ENCODE measurements at places on chromosomes 3 and 15. TPM values are rescaled to one million over a fixed set of nuclear protein-coding genes. Genes with fewer than 3 reads are reported as not detected.

- H3K27me3 ChIP-seq = no peaks in the 10 kb centered on the region
- H3K36me3 ChIP-seq = no peaks in the 10 kb centered on the region
- no peak overlapping the region for H3K27ac ChIP-seq
- H3K4me3 ChIP-seq = no peak overlapping the region
These were observed 15.1 kb upstream of the UACA start for GRCh38 chr15:70778258-70779076.

DNA sequence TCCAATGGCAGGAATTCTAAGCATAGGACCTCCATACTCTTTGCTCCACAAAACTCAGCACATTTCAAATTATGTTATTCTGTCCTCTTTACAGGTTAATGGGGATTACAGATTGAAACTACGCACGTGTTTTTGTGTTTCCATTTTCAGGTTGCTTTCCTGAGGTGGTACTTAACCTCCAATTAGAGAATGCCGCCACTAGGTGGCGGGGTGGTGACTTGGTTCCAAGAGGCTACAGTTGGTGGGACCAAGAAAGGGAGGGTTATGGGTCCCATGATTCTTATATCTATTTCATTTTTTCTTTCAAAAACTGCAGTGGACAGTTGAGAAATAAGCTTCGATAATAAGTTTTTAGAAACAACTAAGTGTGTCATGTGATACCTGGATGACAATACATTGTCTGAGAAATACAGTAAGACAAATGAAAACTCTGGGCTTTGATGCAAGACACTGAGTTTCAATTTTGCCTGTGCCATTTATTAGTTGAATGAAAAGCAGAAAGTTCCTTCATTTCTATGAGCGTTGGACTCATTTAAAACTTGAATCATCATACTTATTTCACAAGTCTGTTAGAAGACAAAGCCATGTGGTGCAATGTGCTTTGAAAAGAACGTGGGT lies 539.0 kb downstream of the FGF12 start:
- no peak overlapping the region for H3K4me3 ChIP-seq
- H3K27me3 ChIP-seq = no peaks in the 10 kb centered on the region
- DNase-seq = peak; percentile 66
- H3K27ac ChIP-seq = no peak overlapping the region
- no peaks in the 10 kb centered on the region for H3K36me3 ChIP-seq

DNA sequence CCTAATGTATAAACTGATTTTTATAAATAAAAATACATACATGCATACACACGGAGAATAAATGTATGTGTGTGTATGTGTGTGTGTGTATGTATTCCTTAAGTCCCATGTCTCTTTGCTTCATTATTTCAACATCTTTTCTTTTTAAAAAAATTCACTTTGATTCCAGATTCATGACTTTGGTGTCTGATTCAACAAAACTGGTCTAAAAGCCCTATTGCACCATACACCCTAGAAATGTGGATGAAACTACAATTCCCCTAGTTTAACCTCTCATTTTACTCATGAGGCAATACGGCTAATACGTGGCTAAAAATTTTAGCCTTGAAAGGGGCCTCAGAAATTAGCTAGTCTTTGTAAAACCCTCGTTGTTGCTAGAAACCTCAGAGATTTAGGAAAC lies 228.1 kb downstream of the ADAMTS9 start:
- no peaks in the 10 kb centered on the region for H3K27me3 ChIP-seq
- no peak overlapping the region for H3K4me3 ChIP-seq
- no peaks in the 10 kb centered on the region for H3K4me1 ChIP-seq
- no peaks in the 10 kb centered on the region for H3K36me3 ChIP-seq

DNA sequence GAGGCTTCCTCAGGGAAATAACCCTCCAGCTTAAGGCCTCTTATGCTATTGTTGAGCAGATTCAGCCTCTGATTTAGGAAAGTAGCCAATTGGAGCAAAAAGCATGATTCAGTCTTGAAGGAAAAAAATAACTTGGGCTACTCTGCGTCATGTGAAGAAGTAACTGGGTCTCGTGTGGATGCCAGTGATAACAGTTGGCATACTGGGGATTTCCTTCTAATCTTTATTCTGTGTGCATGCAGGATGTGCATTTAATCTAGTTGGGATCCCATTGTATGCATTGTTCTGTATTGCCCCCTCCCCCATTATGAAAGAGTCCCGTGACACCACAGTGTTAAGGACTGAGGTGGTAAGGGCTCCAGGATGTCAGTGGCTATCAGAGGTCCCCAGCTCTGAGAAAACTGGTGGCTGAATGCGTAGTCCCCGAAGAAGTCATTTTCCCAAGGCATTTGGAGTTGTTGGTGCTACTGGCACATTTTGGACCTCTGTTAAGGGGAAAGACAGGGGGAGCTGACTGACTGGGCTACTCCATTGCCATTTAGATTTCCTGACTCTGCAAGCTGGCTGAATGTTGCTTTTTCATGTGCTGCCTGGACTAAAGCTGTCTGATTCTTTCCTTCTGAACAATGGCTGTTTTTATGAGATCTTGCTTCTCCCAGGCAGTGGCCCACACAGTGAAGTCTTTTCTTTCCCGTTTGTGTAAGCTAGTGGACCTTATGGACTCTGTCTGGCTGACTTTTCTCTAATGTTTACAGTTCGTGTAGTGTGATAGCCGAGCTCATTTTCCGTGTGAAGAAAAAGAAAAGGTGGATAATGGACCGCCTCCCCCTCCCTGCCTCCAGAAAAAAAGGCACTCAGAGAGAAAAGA lies 38.4 kb upstream of the TRAK1 start:
- DNase-seq = no peak
- H3K36me3 ChIP-seq = no peaks in the 10 kb centered on the region
- H3K27me3 ChIP-seq = no peaks in the 10 kb centered on the region
- H3K4me3 ChIP-seq = no peak overlapping the region
- H3K4me1 ChIP-seq = peaks cover 26% of the 10 kb centered on the region

DNA sequence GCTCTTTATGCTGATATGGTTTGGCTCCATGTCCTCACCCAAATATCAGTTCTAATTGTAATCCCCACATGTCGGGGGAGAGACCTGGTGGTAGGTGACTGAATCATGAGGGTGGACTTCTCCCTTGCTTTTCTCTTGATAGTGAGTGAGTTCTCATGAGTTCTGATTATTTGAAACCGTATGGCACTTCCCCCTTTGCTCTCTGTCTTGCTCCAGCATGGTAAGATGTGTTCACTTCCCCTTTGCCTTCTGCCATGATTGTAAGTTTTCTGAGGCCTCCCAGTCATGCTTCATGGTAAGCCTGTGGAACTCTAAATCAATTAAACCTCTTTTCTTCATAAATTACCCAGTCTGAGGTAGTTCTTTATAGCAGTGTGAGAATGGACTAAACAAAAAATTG lies 107.6 kb downstream of the IMPG2 start:
- H3K36me3 ChIP-seq = peaks cover 12% of the 10 kb centered on the region
- H3K4me1 ChIP-seq = no peaks in the 10 kb centered on the region
- no peak overlapping the region for H3K4me3 ChIP-seq

GRCh38 chr15:48451736-48452135 lies 120.5 kb downstream of the DUT start:
- H3K27me3 ChIP-seq = no peaks in the 10 kb centered on the region
- no peak overlapping the region for H3K27ac ChIP-seq
- no peaks in the 10 kb centered on the region for H3K4me1 ChIP-seq
- no peak overlapping the region for H3K4me3 ChIP-seq
- no peaks in the 10 kb centered on the region for H3K36me3 ChIP-seq
- DNase-seq = no peak

GRCh38 chr15:70056091-70056680 lies 41.5 kb downstream of the TLE3 start:
- DNase-seq = no peak
- no peaks in the 10 kb centered on the region for H3K27me3 ChIP-seq
- peaks cover 51% of the 10 kb centered on the region for H3K36me3 ChIP-seq
- H3K4me3 ChIP-seq = no peak overlapping the region
- H3K27ac ChIP-seq = no peak overlapping the region

DNA sequence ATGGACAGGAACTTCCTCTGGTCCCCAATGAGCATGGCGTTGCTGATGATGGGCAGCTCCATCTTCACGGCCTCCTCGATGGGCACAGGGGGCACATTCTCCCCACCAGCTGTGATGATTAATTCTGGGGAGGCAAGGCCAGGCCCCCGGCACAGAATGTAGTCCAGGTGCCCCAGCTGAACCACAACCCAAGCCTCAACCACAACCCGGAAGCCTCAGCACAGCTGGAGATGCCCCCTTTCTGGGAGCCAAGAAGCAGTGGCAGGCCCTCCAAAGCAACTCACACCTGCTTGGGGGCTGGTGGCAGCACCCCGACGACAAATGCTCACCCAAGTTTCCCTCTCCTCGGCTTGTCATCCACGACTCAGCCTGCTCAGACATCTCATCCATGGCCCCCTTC lies 25.2 kb downstream of the IDH3A start:
- H3K27me3 ChIP-seq = no peaks in the 10 kb centered on the region
- no peak overlapping the region for H3K4me3 ChIP-seq
- no peak overlapping the region for H3K27ac ChIP-seq
- no peaks in the 10 kb centered on the region for H3K4me1 ChIP-seq

DNA sequence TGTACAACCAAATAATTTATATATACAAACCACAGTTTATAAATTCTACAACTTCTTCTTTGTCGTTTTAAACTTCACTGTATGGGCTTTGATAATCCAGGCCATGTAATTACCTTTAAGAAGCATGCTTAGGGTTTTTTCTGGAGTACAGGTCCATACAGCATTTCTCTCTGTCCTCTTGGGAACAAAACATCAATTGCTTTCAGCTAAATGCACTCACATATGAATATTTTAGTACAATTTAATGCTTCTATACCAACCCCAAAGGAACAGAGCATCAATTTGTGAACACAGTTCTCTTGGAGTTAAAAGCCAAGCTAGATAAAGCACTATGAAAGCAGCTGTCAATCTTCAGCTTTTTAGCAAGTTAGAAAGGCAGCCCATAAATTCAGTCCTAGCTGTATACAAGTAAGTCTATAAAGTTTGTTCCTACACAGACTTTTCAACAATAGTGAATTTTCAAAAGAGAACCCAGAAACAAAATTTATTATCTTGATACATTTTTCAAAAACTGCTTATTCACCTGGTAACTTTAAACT lies 66.1 kb downstream of the ETFA start:
- H3K4me3 ChIP-seq = no peak overlapping the region
- H3K36me3 ChIP-seq = peaks cover 8% of the 10 kb centered on the region
- DNase-seq = no peak
- no peaks in the 10 kb centered on the region for H3K27me3 ChIP-seq
- no peak overlapping the region for H3K27ac ChIP-seq

DNA sequence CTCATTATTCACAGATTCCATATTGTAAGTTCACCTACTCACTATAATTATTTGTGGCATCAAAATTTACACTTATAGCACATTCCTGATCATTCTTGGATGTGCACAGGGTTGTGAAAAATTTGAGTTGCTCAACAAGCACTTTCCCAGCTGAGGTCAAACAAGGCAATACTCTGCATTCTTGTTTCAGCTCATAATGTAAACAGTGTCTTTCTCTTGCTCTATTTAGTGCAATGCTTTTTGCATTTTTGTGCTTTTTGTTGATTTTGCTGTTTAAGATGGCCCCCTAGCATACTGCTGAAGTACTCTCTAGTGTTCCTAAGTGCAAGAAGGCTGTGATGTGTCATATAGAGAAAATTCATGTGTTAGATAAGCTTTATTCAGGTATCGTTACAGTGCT lies 66.7 kb upstream of the TNIK start:
- no peaks in the 10 kb centered on the region for H3K36me3 ChIP-seq
- H3K4me1 ChIP-seq = peaks cover 4% of the 10 kb centered on the region
- DNase-seq = no peak
- no peaks in the 10 kb centered on the region for H3K27me3 ChIP-seq
- H3K27ac ChIP-seq = no peak overlapping the region

GRCh38 chr3:111521891-111522290 lies 20.1 kb upstream of the CD96 start:
- no peaks in the 10 kb centered on the region for H3K27me3 ChIP-seq
- DNase-seq = no peak
- H3K36me3 ChIP-seq = no peaks in the 10 kb centered on the region
- no peak overlapping the region for H3K4me3 ChIP-seq
- no peak overlapping the region for H3K27ac ChIP-seq

- H3K4me3 ChIP-seq = no peak overlapping the region
- DNase-seq = no peak
- H3K36me3 ChIP-seq = peaks cover 5% of the 10 kb centered on the region
- H3K27me3 ChIP-seq = no peaks in the 10 kb centered on the region
These were observed 15.1 kb downstream of the PDZRN3 start for GRCh38 chr3:73609655-73610054.

Gene MYH15
- total RNA-seq = 0.13 TPM

Gene GOLGA6B
- total RNA-seq = 0.33 TPM

Gene PDCD7
- 38.1 TPM for total RNA-seq

Gene WDR48
- total RNA-seq = 52.7 TPM

Gene ISG20
- total RNA-seq = 4.4 TPM

Gene NFKBIZ
- 11.1 TPM for total RNA-seq

Gene KBTBD13
- total RNA-seq = not detected

Gene MCF2L2
- 6.4 TPM for total RNA-seq

Measured in H9 (cell line).